ENCODE measurements at places on chromosomes 1 and 21.

DNA sequence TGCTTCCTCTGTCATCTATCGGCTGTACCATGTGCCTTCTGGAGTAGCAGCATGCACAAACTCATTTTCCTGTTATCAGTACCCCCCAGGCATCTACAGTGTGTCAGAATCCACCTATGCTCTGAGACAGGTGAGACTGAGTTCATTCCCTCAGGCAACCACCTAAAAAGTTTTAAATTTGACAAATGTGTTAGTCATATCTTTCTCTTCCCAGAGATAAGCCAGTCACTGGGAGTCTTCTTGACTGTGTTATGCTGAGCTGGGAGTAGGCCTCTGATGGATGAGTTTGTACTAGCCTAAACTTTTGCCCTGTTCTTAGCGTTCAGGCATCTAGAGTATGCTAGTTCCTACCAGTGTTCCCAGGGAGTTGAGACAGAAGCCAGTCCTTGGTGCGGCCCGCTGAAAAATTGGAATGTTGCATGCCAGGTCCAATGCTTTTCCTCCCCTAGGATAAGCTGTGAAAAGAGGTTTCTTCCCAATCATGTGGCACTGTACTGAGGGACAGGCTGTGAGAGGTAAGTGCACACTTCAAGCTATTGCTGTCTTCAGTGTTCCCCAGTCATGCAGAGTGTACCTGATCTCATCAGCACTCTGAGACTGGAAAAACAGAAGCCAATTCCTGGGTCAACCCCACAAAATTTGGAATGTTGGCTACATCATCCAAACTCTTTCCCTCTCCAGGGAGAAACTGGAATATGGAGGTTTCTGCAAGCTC, 1202.3 kb downstream of the NCAM2 start:
- no peak for DNase-seq

GRCh38 chr21:34606051-34606450, 8.9 kb downstream of the RCAN1 start:
- DNase-seq = no peak

- no peak for DNase-seq
These were observed 52.4 kb upstream of the SYT14 start for GRCh38 chr1:209885403-209886218.

DNA sequence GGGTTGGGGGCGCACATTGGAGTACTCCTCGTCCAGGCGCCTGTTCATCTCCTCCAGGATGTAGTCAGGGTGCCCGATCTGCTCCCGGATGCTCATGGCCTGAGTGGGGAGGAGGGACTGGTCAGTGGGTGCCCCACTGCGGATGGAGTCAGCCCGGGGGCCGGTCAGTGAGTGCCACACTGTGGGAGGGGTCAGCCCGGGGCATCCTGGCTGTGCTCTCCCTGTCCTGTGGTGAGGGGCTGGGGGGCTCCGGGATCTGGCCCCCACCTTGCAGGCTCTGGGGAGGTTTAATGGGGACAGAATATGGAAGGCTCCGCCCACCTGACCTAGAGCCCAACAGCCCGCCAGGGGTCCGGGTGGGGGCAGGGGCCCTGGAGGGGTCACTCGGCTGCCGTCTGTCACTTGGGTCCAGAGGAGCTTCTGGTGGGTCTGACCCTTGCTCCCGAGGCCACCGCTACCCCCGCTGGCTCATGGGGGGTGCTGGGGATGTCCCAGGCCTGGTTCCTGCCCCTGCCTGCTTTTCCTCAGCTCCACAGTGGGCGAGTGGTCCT, 8.8 kb downstream of the PRXL2B start:
- DNase-seq = no peak

DNA sequence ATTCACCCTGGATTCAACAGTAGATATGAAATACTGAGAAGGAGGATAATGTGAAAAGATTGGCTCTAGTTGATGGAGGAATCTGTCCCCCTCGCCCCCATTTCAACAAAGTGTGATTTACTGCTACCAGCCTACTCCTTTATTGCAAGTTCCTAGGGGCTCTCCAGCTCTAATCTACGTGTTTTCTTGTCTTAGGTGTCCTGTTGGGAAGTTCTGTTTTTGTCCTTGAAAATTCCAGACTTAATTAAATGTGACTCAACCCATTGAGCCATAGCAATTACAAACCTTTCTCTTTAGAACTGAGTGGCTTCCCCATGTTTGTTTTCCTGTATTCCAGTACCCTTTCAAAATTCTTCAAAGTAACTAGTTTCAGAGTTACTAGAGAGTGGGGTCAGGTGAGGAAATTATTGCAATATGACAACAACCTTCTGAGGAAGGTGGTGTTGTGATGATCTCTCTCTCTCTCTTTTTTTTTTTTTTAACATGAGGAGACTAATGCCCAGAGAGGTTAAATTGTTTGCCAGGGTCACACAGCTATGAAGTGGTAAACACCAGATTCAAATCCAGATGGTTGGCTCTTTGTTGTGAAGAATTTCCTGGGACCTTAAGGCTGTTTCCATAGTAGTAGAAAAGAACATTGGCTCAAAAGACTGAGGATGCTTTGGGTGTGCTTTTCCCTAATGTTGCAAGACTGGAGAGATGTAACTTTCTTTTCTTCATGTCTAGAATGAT, 3.5 kb downstream of the RGL1 start:
- no peak for DNase-seq

- DNase-seq = no peak
These were observed 124.9 kb upstream of the HMGB4 start for GRCh38 chr1:33738976-33739375.

- DNase-seq = no peak
These were observed 563 bp upstream of the TAS1R3 start for GRCh38 chr1:1330366-1331067.

- DNase-seq = no peak
These were observed 611 bp downstream of the HSPG2 start for GRCh38 chr1:21936366-21937031.

GRCh38 chr1:53384796-53385195, 56.9 kb upstream of the LRP8 start:
- DNase-seq = no peak

DNA sequence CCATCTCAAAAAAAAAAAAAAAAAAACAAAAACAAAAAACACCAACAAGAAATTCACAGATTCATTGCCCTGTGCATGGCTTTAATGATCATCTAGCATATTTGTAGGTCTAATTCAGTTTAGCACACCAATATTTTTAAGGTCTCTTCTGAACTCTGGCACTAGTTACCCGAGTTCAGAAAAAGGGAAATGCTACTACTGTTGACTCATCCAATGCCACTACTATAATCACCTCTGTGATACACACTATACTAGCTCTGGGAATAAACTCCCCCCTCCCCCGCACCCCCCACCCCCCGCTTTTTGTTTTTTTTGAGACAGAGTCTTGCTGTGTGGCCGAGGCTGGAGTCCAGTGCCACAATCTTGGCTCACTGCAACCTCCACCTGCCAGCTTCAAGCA, 55.6 kb downstream of the FBXO42 start:
- no peak for DNase-seq

- peak; percentile 47 for DNase-seq
These were observed 36.2 kb upstream of the BTG2 start for GRCh38 chr1:203268901-203269653.

GRCh38 chr1:203667616-203668015, 41.0 kb downstream of the ATP2B4 start:
- DNase-seq = no peak

DNA sequence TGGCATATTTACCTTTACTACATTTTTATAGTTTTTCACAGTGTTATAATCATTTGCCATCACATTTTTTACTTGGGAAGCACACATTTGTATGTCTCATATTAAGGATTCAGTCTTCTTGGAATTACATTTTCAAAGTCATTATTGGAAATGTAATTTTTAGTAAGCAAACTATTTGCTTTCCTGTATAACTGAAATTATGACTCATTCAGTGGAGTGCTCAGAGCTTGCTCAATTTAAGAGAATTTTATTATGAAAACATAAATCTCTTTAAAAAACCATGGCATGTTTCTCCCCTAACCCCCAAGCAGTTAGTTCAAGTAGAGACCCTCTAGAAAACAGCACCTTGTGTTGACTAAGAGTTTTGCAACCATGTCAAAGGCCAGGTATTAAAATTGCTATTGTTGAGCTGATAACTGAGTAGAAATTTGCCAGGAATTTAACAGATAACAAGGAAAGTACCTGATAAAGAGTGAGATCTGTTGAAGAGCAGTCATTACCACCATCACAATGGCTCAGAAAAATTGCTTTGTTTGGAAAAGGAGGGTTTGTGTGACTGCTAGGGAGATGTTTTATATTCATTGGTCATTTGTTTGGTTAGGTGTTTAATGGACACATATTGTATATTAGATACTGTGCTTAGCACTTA, 105.9 kb downstream of the KCNK2 start:
- no peak for DNase-seq

DNA sequence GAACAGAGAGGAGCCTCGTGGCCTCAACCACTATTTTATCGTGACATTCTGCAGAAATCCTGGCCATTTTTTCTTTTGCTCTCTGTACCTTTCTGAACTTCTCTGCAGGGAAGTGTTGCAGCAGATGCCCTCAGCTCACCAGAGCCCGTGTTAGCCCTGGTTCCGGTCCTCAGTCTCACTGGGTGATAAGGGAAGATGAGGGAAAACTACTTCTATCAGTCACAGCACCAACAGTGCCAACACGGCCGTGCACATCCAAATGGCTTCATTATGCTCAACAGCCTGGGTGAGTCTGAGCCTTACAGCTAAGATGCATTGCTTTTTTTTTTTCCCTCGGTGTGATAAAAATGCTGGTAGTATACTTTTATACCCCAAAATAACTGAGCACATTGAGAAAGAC, 93.0 kb downstream of the KIF26B start:
- no peak for DNase-seq

- DNase-seq = peak; percentile 26
These were observed 82.5 kb downstream of the HHIPL2 start for GRCh38 chr1:222465211-222466041.

- DNase-seq = no peak
These were observed 16.6 kb downstream of the ANGPTL3 start for GRCh38 chr1:62613890-62614289.

GRCh38 chr1:119909890-119910596, 13.7 kb upstream of the ADAM30 start:
- DNase-seq = no peak

DNA sequence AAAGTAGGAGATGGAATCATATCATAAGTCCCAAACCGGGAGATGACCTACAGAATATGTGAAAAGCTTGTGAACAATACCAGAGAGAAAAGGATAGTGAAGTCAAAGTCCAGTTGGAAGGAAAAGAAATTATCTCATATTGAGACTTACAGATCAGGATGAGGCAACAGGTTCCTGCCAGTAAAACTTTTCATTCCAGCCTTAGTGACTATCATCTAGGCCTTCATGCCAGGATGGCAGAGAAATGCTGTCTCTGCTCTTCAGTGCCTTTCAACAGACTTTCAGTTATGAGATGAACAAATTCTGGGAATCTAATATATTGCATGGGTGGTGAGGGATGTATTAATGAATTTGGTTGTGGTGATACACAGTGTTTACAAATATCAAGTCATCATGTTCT, 52.3 kb downstream of the NTMT2 start:
- DNase-seq = no peak

DNA sequence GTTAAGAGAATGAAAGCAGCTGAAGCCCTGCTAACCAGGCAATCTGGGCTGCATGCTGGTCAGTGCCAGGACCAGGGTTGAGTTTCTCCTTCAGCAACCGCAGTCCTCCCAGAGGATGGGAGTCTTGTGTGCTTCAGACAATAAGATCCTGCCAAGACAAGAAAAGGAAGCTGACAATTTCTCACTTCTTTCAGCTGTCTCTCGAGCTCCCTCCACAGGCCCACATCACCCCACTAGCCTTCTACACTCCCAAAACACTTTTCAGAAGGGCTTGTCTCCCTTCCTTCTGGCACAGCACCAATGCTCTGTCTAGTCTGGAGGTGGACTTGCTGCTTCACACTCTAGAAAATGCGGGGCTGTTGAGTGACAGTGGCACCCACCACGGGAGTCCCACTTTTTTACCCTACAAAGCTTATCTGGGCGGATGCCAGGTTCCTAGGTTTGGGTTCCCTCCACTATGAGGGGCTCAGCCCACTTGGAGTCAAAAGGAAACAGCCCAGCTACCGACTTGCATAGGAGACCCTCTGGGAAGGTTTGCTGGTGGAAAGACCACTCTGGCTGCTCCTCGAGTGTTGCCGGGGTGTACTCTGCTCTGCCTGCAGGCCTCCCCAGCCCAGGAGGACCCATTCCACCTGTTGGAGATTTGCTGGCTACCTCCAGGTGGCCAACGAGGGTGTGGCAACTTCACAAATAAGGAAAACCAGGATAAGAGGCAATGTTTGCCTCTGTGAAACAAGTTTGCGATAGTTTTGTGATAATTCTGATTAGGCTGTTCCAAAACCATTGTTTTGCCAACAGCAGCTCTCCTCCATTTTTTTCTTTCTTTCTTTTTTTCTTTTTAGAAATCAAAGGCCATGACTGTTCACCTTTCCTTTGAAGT, 68.9 kb downstream of the TENT5C start:
- no peak for DNase-seq

GRCh38 chr1:221729771-221730330, 12.0 kb downstream of the DUSP10 start:
- DNase-seq = no peak

DNA sequence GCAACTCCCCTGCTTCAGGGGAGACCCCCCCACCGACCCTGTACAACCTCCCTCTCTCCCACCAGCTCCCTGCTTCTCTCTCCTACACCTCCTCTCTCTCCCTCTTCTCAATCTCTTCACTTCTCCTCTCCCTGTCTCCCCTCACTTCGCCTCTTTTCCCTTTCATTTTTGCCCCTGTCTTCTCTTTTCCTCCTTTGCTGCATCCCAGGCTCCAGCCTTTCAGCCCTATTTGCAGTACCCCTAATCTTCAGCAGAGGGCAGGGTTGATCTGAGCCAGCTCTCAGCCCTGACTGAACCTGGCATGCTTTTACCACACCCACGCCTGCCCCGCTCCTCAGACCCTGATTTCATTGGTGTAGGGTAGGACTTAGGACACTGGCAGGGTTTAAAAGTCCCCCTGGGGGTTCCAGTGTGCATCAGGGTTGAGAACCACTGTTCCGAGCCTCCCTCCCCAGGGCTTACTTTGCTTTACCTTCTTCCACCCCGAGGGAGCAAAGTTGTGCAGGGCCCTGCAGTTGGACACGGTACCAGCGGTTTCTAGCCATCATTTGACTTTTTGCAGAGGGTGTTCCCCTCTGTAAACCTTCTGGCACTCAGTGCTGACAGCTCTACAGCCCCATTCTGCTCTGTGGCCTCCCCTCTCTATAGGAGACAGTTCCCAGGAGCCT, 67.3 kb upstream of the CNTN2 start:
- no peak for DNase-seq

DNA sequence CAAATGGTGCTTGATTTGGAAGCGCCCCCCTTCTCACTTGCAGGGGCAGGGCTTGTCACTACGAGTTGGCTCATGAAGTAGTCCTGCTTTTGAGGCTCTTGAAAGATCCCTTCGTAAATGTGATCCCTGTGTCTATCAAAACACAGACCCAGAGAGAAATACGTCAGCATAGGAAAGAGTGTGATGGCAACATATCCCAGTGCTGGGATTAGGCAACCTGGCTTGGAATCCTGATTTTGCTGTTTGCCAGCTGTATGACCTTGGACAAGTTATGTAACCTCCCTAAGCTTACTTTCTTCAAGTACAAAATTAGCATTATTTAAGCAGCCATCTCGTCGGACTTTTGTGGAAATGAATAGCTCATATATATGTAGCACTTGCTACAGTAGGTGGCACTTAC, 228.4 kb downstream of the ATG4C start:
- no peak for DNase-seq

- DNase-seq = no peak
These were observed 53.2 kb downstream of the LAMC2 start for GRCh38 chr1:183239220-183239742.

GRCh38 chr1:64584479-64584878, 114.5 kb downstream of the CACHD1 start:
- no peak for DNase-seq

Data from SK-N-MC (cell line).